ENCODE measurements at places on chromosomes 16 and 17. TPM values are rescaled to one million over a fixed set of nuclear protein-coding genes. Genes with fewer than 3 reads are reported as not detected.

Gene EPN3
- total RNA-seq = not detected

Gene SEZ6L2
- 2.1 TPM for total RNA-seq

Gene MYH2
- 43.8 TPM for total RNA-seq

Gene CLEC10A
- total RNA-seq = 1.6 TPM

Gene ITGB3
- 11.0 TPM for total RNA-seq

Gene OTOA
- under 0.01 TPM for total RNA-seq

Data from skeletal muscle tissue (tissue), 5 donors.